A549 treated with Hydrocortisone at 1 μM for 4 hours (cell line): ENCODE measurements at places on chromosomes 11 and 22. TPM values are rescaled to one million over a fixed set of nuclear protein-coding genes. Genes with fewer than 3 reads are reported as not detected.

Gene SIK2
- 7.1 to 10.4 TPM (median 7.6 TPM) in 5 replicates for total RNA-seq

Gene DLG2
- 0.14 to 0.23 TPM (median 0.20 TPM) in 5 replicates for total RNA-seq

Gene UCP2
- 82.4 to 114 TPM (median 86.2 TPM) in 5 replicates for total RNA-seq

Gene ATP5MG
- 119 to 208 TPM (median 188 TPM) in 5 replicates for total RNA-seq

Gene PDGFB
- 3.2 to 4.5 TPM (median 3.4 TPM) in 5 replicates for total RNA-seq

Gene MCAT
- total RNA-seq: 16.3 to 28.3 TPM (median 23.9 TPM) in 5 replicates

Gene VPREB1
- total RNA-seq: not detected in 5 replicates

Gene OR52H1
- total RNA-seq: not detected in 5 replicates

Gene FAM111B
- total RNA-seq: 5.9 to 8.9 TPM (median 6.8 TPM) in 5 replicates

Gene SLC16A8
- not detected in 5 replicates for total RNA-seq

Gene CASP5
- not detected in 5 replicates for total RNA-seq

Gene CLNS1A
- total RNA-seq: 143 to 178 TPM (median 146 TPM) in 5 replicates

Gene FGF4
- total RNA-seq: not detected in 5 replicates

Gene APOA5
- total RNA-seq: not detected in 5 replicates

Gene UBE2L3
- 60.4 to 68.6 TPM (median 64.9 TPM) in 5 replicates for total RNA-seq

Gene GUCY1A2
- total RNA-seq: 0.02 to 0.05 TPM (median 0.02 TPM) in 5 replicates

Gene PNPLA5
- total RNA-seq: 0.03 to 0.06 TPM in 2 of 5 replicates, not detected in the others

Gene TEX54
- not detected in 5 replicates for total RNA-seq

Gene MYO7A
- total RNA-seq: 1.2 to 1.4 TPM (median 1.3 TPM) in 5 replicates

Gene MMP11
- 0.23 to 0.46 TPM (median 0.37 TPM) in 5 replicates for total RNA-seq

Gene GNAZ
- total RNA-seq: 1.9 to 3.1 TPM (median 2.8 TPM) in 5 replicates

Gene ST14
- 0.05 to 0.15 TPM (median 0.08 TPM) in 5 replicates for total RNA-seq

Gene ARHGEF17
- 9.5 to 12.1 TPM (median 10.7 TPM) in 5 replicates for total RNA-seq

Gene OR4C3
- not detected in 5 replicates for total RNA-seq

Gene UBTFL1
- not detected in 5 replicates for total RNA-seq
